LHCN-M2 (cell line): ENCODE measurements at places on chromosomes 6 and 20.

GRCh38 chr20:57655809-57656155 lies 35.6 kb upstream of the ZBP1 start:
- no peak for DNase-seq

- DNase-seq = peak; percentile 54
Observed at GRCh38 chr6:161128680-161129196, 137.2 kb downstream of the MAP3K4 start.

GRCh38 chr20:61638802-61639585 lies 386.9 kb downstream of the CDH4 start:
- DNase-seq = no peak

DNA sequence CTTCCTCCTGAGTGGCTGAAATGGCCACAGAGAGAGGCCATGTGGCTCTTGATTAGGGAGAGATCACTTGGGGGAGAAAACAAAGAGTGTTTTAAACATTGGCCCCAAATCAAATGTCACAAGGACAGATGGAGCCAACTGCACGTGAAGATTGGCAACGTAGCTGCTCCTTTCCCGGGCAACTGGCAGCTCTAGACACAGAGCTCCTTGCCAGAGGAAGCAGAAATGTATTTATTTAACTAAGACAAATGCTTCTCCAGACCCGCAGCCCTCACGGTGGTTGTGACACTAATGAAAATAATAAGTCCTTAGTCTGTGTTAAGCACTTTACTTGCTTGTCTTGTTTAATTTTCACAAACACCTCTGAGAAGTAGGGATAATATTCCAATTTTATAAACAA lies 49.6 kb upstream of the DSN1 start:
- no peak for DNase-seq

DNA sequence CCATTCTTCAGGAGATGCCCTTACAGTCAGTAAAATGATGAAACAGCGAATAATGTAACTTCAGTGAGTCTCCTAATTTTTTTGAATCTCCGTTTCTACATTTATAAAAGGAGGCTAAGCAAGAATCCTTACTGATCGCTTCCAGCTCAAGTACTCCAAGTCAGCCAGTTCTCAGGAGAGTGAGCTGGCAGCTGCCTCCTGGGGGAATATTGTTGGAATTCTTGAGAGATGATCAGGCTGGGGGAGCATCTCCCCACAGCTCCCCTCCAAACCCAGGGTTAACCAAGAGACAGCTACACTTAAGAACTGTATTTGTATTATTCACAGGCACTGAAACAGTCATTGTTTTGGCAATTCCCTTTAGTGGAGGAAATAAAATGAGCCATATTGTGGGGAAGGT lies 89.1 kb upstream of the PCSK2 start:
- DNase-seq = no peak

DNA sequence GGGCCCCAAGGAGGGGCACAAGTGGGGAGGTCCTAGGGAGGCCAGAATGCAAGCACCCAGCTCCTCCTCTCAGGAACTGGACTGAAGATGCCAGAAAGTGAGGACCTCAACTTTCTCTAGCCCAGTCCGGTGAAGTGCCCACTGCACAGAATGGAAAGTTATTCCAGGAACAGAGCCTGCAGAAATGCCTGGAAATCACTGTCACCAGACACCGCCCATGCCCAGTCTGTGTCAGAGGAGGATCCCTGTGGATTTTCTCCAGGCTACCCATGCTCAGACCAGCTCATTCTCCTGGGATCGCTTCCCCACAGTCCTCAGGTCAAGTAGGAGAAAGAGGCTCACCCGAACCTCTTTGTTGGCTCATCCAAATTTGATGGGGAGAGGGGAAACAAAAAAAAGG lies 6.5 kb downstream of the PRPH2 start:
- no peak for DNase-seq

DNA sequence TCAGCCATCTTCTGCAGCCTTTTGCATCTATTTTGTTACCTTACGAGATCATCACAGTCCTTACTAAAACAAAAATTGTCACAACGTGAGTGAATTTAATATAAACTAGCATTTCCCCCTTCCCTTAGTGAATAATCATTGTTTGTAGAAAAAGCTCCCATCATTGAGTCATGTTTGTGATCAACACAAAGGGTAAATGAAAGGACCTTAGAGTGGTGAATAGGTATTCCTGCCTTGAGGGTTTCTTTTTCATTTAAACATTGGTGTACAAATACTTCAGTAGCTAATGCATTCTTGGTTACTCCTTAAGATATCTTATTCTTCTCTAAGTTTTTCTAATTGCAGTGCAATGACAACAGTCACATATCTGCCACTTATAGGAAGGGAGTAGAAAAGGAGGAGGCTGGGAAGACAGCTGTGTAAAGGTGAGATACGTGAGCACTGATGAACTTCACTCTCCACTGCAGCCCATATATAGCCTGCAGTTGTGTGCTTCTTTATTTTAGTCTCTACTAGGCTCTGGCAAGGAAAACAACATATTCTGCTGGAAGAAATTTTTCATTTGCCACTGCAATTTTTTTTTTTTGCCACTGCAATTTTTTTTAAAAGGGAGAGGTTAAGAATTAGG lies 27.8 kb downstream of the ADGRG6 start:
- DNase-seq = no peak

- no peak for DNase-seq
Observed at GRCh38 chr20:57570145-57570850, 9.4 kb downstream of the PCK1 start.

DNA sequence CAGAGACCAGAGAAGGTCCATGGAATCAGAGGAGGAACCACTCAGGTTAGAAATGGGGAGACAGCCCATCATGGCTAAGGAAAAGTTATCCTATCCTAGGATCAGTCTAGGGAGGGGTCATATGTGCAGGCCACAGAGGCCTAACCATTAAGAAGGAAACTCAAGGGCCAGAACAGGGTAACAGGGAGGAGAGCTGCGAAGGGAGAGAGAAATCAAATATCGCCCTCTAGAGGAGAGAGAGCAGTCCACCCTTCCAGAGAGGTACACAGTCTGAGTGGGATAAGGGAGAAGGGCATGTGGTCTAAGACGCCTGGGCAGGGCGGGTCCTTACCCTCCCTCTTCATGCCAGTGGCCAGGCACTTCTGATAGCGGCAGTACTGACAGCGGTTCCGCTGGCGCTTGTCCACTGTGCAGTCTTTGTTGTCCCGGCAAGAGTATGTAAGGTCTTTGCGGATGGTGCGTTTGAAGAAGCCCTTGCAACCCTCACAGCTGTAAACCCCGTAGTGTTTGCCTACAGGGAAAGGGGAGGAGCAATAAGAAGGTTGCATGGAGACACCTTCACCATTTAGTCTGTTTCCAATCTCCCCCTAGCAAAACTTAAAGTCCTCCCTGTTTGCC lies 2.9 kb downstream of the RXRB start:
- peak; percentile 74 for DNase-seq

GRCh38 chr6:25868436-25869183 lies 5.4 kb downstream of the SLC17A3 start:
- DNase-seq = no peak

GRCh38 chr6:91020744-91021143 lies 433.9 kb upstream of the MAP3K7 start:
- no peak for DNase-seq

- DNase-seq = no peak
Observed at GRCh38 chr20:36647196-36648121, 1.5 kb upstream of the SLA2 start.

GRCh38 chr6:78700991-78701390 lies 166.4 kb upstream of the IRAK1BP1 start:
- peak; percentile 15 for DNase-seq
